Activated naive CD4-positive, alpha-beta T cell (primary cell): ENCODE measurements at places on chromosomes 5 and 9.

DNA sequence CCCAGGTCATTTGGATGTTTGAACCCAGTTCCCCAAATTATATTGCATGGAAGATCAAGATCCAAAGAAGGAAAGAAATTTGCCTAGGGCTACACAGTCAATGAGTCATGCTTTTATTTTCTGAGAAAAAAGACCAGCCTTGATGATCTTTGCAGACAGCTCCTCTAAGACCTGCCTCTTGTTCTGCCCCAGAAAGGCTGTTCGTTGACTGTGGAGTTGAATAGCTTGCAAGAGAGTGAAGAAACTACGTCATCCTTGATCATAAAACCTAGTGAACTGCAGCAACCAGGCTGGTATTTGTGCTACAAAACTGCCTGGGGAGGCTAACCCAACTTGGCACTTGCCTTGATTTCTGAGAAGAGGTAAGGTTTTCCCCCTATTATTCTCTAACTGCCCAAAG is 263.9 kb downstream of the PAPPA start:
- DNase-seq, result no peak

DNA sequence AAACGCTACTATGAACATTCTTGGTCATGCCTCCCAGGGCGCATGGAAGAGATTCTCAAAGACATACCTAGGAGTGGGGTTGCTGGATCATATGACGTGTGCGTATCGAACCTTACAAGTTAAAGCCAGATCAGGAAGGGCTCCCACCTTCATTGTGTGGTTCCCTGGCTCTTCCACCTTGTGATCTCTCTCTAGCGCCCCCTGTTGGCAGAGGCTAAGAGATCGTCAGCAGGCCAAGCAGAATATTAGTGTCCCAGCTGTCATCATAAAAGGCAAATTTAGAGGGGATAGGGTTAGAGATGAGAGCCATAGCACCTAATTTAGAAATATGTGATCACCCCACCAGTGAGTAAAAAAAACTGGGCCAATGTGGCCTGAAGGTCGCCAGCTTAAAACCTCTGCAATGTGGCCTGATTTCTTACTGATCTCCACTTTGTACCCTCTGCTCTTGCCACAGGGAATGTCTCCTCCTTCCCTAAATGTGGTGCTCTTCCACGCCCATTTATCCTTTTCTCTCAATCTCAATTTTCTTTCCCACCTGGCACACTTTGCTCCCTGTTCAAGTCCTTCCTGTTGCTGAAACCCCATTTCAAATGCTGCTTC is 91.7 kb upstream of the SHB start:
- peak; percentile 39 for DNase-seq

- no peak for DNase-seq
Observed at GRCh38 chr9:109972026-109972882, 192.3 kb downstream of the PALM2AKAP2 start.

- DNase-seq, result no peak
Observed at GRCh38 chr9:137838576-137838975, 39.0 kb upstream of the CACNA1B start.

DNA sequence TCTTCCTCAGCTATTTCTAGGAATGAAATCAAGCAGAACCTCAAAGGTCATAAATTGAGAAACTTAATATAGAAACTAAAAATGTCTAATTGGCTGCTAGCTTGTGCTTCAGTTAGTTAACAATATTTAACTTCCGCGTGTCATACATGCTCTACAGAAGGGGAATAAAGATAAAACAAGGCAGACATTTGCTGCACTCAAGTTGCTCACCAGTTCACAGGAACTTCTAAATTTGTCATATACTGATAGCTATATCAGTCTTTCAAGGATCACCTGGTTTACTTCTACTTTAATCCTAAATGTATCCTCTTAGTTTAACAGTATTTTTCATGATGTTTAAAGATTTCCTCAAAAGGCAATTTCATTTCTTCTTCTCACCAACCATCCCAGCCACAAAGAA is 8.4 kb downstream of the CCNH start:
- DNase-seq, result no peak

GRCh38 chr9:135561391-135562234 is at the start of gene PAEP:
TSS of gene PAEP (plus strand) at chr9:135561756.
- DNase-seq, result no peak

- DNase-seq, result no peak
Observed at GRCh38 chr9:16986556-16986955, 116.1 kb upstream of the BNC2 start.

GRCh38 chr9:123225374-123225813 is 43.0 kb downstream of the STRBP start:
- DNase-seq, result no peak

DNA sequence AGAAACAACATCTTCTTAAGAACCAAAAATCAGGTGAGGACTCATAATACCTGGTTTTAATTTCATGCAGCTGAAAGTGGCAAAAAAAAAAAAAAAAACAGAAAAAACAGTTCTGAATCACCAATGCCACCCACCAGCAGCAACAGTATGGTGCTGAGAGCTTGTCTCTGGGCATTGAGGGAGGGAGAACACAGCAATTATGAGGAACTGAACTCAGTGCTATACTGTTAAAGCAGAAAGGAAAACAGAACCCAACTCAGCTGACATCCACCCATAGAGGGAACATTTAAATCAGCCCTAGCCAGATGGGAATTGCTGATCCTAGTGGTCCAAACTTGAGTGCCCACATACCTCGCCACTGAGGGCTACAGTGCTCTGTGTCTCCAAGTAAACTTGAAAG is 657.9 kb downstream of the ACTL7B start:
- DNase-seq, result no peak

DNA sequence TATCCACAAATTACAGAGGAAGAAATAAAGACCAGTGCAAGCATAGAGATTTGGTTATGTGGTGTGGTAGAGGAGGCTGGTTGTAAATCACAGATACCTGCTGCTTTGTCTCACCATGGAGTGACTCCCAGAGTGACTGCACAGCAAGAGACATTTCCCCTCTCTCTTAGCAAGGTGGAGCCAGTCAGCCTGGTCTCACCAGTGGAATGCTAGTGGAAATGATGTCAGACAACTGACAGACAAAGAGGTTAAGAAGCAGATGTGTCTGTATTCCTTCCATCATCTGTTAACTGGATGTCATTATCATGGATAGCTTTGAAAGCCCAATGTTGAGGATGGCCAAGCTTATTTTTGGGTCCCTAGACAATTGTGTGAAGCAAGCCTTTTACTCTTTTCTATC is 509.4 kb upstream of the SEMA6A start:
- DNase-seq, result no peak

DNA sequence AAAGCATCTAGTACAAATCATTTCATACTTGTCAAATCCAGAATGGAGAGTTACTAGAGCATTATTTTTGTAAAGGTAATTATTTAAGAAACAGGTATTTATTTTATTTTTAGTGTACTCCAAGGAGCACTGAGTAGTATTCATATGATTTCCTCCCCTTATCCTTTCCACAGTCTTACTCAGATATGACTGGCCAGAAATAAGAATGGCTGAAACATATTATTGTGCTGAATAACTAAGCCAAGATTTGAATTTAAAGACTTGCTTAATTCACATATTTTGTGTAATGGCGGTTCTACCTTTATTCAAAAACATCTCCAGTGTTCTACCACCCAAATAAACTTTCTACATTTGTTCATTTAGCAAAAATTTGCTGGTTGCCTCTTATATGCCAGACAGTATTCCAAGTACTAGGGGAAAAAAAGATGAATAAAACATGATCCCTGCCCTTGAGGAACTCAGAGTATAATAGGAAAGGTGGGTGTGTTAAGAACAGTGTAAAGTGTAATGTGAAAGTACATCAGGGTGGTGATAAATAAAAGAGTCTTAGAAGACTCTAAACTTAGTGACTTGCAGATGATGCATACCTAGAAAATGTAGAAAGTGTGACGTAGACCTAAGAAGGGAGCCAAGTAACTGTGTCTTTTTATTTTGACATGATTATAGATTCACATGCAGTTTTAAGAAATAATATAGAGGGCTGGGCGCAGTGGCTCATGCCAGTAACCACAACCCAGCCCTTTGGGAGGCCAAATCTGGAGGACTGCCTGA is 110.4 kb upstream of the GRHPR start:
- no peak for DNase-seq

DNA sequence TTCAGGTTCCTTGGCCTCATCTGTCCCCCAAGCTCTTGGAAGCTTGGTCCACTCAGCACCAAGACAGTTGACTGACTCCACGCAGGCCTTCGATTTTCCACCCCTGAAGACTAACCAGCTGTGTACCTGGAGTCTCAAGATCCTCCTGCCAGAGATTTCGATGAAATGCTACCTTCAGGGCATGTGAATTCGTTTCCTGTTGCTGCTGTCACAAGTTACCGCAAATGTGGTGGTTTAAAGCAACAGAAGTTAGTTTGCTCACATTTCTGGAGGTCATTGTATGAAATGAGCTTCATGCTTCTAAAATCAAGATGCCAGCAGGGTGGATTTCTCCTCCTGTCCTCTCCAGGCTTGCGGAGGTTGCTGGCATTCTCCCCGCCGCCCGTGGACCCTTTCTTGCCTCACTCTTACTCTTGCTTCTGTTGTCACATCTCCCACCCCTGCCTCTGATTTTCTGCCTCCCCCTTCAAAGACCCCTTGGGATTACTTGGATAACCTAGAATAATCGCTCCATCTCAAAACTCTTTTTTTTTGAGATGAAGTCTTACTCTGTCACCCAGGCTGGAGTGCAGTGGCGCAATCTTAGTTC is 27.6 kb upstream of the RETREG1 start:
- no peak for DNase-seq

GRCh38 chr9:115396071-115396529 is 278.1 kb upstream of the TNC start:
- no peak for DNase-seq

GRCh38 chr5:10366310-10367272 is 13.1 kb downstream of the MARCHF6 start:
- DNase-seq, result no peak
